ENCODE measurements at places on chromosomes 16 and 17. TPM values are rescaled to one million over a fixed set of nuclear protein-coding genes. Genes with fewer than 3 reads are reported as not detected.
A peak's percentile ranks its signal among the peaks of the same experiment; 100 is the strongest.

DNA sequence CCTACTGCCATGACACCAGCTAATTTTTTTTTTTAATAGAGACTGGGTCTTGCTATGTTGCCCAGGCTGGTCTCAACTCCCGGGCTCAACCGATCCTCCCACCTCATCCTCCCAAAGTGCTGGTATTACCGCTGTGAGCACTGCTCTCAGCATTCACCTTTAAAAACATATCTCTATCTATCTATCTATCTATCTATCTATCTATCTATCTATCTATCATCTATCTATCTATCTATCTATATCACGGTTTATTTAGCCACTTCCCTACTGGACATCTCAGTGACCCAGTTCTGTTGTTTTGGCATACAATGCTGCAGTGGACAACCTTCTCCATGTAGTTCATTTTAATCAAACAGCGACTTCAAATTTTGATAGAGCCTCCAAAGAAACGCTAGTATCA lies 1.3 kb upstream of the PHAF1 start:
- DNase-seq: no peak

DNA sequence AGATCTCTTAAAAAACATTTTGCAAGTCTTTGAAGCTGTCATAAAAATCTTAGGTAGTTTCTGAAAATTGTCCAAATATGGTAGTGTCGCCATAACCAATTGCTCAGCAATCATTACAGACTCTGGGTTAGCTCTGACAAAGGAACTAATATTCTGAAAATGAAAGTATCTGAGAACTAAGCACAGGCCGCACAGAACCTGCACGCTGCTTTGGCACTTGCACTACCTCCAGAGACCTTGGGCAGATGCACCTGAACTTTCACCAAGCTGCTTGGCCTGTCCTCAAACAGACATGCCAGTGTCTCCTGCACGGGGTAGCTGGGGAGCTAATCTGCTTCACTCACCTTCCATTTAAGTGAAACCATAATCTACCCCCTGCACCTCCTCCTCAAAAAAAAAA lies 317.0 kb downstream of the MAF start:
- DNase-seq: no peak

DNA sequence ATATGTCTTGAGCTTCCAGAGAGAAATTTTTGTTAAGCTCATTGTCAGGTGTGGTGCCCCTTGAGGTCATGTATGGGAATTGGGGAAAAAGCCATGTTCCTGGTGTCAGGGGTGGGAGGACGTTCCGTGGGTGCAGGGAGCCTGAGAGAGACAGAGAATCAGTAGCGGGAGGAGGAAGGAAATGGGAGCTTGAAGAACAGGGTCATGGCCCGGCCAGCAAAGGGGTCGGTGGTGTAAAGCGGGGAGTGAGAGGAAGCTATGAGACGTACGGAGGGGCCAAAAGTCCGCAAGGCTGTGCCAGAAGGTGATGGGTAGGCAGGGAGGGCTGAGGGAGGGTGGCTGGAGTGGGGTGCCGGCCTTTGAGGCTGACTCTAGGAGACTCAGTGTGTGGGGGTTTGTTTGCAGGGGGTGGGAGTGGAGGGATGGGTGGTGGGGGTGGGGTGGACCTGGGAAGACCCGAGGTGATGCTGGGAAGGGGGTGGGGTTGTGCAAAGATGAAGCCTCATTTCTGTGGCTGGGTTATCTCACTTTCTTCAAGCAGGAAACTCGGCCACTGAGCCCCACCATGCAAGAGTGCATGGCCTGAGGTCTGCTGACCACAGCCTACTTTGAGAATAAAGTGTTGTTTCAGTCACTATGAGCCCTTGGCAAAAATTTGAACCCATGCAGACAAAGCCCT lies 63.6 kb downstream of the PLCG2 start:
- no peak for DNase-seq

GRCh38 chr16:56038564-56039098 lies 152.7 kb upstream of the GNAO1 start:
- no peak for DNase-seq

DNA sequence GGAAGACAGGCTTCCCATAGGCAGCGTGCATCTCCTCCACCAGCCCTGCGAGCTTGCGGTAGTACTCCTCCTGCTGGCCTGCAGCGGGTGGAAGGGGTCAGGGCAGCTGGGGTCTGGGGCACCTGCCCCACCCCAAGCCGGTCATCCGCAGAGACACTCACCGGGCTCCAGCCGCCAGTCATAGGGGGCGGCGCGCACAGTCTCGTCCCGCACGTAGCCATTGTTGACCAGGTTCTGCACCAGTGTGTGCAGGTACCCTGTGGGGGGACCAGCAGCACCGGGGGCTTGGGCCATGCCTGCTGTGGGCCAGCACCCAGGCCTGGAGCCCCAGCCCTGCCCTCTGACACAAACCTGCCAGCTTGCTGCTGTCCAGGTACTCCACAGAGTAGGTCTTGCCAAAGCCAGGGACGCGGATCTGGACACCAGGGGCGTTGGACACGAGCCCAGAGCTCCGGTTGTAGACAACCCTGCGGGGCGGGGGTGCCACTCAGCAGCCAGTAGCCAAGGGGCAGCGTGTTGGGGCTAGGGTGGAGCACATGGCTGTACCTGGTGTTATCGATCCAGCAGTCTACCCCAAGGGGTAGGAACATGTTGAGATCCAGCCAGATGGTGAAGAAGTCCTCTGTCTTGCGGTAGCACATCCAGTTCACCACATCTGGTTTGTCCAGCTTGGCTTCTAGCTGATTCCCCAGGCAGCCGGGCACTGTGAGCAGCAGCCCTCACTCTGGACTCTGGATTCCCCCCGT lies 1.2 kb downstream of the LCAT start:
- no peak for DNase-seq

- DNase-seq: peak; percentile 13
These were observed 67.6 kb downstream of the ASIC2 start for GRCh38 chr17:33225509-33225908.

DNA sequence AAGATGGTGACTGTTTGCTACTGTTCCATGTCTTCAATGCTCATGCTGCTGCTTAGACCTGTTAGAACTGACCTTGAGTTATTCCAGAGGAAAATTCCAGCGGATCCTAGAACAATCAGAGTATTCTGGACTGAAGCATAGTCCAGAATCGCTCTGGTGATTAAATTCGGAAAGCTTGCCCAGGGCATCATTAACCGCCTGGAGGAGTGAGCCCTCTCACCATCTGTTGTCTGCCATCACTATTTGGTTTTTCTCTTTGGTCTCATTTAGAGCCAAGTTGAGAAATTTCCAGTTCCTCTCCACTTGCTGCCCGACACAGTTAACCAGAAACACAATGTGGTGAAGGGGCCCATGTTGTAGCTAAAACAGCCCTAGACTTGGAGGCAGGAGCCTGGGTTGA lies 104.1 kb downstream of the BMERB1 start:
- DNase-seq: peak; percentile 84

GRCh38 chr16:46632778-46633733 lies 11.9 kb upstream of the SHCBP1 start:
- no peak for DNase-seq

GRCh38 chr17:73595479-73595878 lies 48.8 kb downstream of the SDK2 start:
- no peak for DNase-seq

- DNase-seq: peak; percentile 7
These were observed 28.5 kb upstream of the EFCAB13 start for GRCh38 chr17:47295037-47295873.

DNA sequence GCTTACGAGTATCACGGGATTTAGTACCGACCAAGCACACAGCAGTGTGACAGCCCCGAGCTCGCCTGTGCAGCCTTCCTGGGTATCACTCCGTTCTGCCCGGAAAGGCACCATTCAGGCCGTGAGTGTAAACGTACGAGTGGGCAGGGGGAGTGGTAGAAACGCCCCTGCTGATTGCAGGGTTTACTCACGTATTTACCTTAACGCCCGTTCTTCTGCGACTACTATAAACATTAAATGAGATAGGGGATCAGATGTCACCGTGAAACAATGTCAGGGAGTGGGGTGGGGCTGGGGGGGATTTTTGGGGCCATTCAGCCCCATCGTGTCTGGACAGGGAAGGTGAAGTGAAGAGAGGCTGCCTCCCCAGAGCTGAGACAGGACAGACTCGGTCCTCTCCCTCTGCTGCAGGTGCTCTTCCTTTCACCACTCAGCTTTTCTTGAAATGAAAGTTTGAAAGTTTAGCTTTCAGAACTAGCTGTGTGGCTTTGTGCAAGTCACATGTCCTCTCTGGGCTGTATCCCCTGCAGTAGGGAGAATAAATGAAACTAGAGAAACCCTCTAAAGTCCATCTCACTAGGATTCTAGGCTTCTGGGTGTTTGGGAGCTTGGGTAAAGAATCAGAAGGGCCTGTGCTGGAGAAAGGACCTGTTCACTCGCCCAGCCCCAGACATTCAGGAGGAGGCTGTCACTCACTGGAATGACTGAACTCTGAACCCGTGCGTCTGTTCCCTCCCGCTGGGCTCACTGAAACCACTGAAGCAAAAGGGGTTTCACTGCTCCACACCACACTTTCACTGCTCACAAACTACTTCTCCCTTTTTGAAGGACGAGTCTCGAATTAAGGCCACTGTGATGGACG lies 66.7 kb downstream of the RPA1 start:
- no peak for DNase-seq

The HNF1B gene
- total RNA-seq: not detected

The CA10 gene
- total RNA-seq: 23.4 TPM

The KRTAP3-1 gene
- total RNA-seq: not detected

The PRAC1 gene
- total RNA-seq: not detected

The NEUROD2 gene
- total RNA-seq: 25.0 TPM

The FLYWCH1 gene
- total RNA-seq: 17.6 TPM

The KIF2B gene
- total RNA-seq: not detected

The ARHGAP44 gene
- total RNA-seq: 10.7 TPM

The TBC1D3E gene
- not detected for total RNA-seq
